CD8-positive, alpha-beta memory T cell (primary cell): ENCODE measurements at places on chromosomes 2 and 18.

DNA sequence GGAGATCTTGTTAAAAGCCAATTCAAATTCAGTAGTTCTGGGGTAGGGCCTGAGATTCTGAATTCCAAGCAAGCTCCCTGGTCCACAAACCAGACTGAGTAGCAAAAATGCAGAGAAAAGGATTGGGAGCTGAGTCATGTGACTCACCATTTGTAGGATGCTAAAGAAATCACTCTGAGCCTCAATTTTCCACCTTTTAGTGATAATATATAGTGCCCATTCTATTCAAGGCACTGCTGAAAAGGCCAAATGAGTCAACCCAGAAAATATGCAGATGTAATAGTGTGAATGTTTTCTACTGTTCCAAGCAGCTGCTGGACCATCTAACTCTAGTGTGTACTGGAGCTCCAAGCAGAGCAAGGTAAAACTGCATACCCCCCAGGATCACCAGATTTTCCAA is 47.2 kb downstream of the SLC14A2 start:
- peaks cover 42% of the 10 kb centered on the region for H3K4me1 ChIP-seq
- no peak overlapping the region for H3K27ac ChIP-seq
- H3K27me3 ChIP-seq: no peaks in the 10 kb centered on the region
- H3K4me3 ChIP-seq: no peak overlapping the region

DNA sequence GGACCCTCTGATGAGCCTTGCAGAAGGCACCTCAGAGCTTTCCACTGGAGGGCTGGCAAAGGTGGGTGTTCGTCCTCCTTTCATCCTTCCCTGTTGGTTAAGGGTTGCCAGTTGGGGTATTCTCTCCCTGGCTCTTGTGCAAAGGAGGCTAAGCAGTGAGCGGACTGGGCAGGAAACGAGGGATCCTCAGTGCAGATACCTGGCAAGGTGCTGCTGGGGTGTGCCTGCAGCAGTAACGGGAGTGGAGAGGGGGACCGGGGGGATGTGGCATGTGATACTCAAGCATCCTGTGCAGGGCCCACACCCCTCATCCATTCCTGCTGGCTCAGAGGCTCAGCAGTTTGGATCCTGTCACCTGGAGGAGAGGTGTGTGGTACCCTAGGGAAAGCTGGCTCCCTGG is 4.2 kb upstream of the ADCY3 start:
- H3K4me3 ChIP-seq: no peak overlapping the region
- no peak overlapping the region for H3K27ac ChIP-seq
- peaks cover 23% of the 10 kb centered on the region for H3K4me1 ChIP-seq
- no peaks in the 10 kb centered on the region for H3K36me3 ChIP-seq
- no peaks in the 10 kb centered on the region for H3K27me3 ChIP-seq

DNA sequence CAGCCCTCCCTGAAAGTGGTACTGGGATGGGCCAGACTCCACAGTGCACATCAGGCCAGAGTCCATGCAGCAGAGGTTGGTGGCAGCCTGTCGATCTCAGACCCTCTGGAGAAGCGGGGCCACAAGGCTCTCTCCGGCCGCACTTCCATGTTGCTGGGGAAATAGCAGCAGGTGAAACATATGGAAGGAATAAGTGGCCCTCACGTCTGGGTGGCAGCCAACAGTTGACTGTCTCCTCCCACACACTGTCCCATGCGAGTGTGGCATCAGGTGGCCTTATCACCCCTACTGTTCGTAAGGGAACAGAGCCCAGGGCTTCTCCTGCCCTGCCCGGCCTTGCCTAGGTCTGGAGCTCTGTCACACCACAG is 58.1 kb upstream of the FOSL2 start:
- no peaks in the 10 kb centered on the region for H3K36me3 ChIP-seq
- H3K4me3 ChIP-seq: no peak overlapping the region
- DNase-seq: no peak
- H3K27me3 ChIP-seq: no peaks in the 10 kb centered on the region
- H3K4me1 ChIP-seq: no peaks in the 10 kb centered on the region

DNA sequence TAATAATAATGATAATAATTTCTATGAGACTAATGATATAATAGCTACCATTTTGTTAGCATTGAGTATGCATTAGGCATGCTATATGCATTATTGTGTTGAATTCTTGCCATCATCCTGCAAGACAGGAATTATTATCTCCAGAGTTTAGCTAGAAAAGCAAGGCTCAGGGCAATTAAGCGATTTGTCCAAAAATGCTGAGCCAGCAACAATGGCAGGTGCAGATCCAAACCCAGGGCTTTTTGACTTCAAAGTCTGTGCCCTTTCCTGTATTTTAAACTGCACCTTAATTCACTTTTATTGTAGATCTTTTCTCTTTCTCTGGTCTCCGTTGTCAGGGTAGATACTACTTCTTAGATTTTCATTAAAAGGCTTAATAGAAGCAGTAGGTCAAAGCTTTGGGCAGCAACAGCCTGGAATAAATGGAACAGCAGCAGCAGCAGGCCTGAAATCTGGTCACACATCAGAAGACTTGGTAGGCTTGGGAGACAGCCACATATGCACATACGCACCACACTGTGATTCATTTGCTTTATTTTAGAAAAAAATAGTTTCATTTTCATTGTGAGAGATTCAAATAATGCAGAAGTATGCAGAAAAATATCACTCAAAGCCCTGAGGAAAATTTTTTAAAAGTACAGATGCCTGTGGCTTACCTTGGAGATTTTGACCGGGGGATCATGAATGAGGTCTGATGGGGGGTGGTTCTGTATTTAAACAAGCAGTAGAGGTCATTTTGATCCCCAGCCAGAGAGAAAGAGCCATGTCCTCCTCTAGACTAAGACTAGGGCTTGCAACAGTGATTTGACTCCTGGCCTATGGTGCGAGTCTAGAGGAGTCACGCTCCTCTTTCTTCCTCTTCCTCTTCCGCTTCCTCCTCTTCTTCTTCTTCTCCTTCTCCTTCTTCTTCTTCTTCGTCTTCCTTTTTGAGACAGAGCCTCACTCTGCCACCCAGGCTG is 455.7 kb downstream of the TSN start:
- no peaks in the 10 kb centered on the region for H3K36me3 ChIP-seq
- no peak overlapping the region for H3K27ac ChIP-seq
- DNase-seq: no peak
- no peaks in the 10 kb centered on the region for H3K27me3 ChIP-seq

DNA sequence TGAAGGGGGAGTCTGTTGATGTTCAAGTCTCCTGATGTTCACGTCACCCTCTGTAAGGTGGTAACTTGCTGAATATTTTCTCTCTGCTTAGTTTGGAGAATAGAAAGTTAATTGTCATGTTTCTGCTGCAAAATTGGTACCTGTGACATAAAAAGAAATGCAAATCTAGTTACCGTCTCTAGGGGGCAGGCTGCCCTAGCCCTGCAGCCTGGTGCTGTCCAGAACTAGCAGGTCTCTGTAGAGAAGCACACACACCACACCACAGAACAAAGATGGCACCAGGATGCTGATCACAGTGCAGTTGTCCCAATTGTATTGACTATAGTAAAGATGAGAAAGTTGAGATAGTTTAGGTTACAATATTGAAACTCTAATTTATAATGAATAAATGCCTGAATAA is 47.0 kb downstream of the SLC9A4 start:
- no peaks in the 10 kb centered on the region for H3K4me1 ChIP-seq
- no peak overlapping the region for H3K4me3 ChIP-seq
- H3K27me3 ChIP-seq: no peaks in the 10 kb centered on the region
